Esophagus squamous epithelium (tissue), 5 donors: ENCODE measurements at places on chromosomes 13 and 19.

DNA sequence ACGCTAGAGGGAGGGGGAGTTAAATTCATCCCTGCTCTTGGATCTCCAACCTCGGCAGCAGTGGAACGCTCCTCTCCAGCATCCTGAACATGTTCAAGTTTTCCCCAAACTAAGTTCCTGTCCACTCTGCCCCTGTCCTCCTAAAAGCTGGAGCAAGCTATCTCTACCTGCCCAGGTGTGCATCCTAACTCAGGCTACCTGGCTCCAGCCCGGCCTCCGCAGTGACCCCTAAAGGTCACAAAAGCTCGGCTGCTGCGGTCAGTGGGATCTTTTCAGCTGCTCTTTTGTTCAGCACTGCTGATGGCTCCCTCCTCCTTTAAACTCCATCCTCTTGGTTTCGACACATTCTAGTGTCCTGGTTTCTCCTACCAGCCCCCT is 1.4 kb downstream of the DCUN1D2 start:
- peaks cover 30% of the 10 kb centered on the region for H3K4me1 ChIP-seq
- H3K36me3 ChIP-seq = no peaks in the 10 kb centered on the region
- no peaks in the 10 kb centered on the region for H3K27me3 ChIP-seq
- no peak overlapping the region for H3K27ac ChIP-seq
- peak overlapping the region; percentile 95 for H3K4me3 ChIP-seq

DNA sequence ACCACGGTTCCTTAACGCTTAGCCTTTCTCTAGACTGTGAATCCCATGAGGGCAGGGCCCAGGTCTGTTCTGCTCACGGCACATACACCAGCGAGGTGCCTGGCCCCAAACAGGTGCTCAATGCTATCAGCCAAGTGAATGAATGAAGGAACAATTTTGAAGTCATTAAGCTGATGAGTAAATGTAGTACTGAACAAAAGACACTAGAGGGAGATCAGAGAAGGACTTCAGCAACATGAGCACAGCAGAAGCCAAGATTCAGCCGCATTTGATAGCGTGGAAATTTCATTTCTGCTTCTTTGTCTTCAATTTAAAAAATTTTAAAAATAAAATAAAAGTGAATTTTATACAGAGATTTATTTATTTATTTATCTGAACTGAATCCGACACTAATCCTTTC is 20.1 kb upstream of the MYO16 start:
- H3K27ac ChIP-seq = no peak overlapping the region
- H3K4me1 ChIP-seq = no peaks in the 10 kb centered on the region
- H3K4me3 ChIP-seq = no peak overlapping the region
- no peak for DNase-seq

- no peak overlapping the region for H3K4me3 ChIP-seq
- no peak overlapping the region for H3K27ac ChIP-seq
- no peaks in the 10 kb centered on the region for H3K4me1 ChIP-seq
- H3K27me3 ChIP-seq = no peaks in the 10 kb centered on the region
- no peak for DNase-seq
Measured at GRCh38 chr19:6988257-6988656, 33.0 kb downstream of the MBD3L2B start.

DNA sequence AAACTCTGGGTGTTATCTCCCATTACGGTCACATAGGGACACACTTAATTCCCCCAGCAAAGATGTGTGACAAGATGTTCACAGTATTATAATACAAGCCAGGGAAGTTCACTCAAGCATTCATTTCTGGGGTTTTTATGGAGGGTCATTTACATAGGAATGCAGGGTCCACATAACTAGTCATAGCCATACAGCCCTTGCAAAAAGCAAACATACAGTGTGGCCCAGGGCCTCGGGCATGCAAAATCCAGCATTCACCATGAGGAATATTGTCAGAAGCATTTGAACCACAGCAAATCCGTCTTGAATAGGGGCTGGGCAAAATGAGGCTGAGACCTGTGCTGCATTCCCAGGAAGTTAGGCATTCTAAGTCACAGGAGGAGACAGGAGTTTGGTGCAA is 13.0 kb upstream of the ZNF460 start:
- H3K36me3 ChIP-seq = no peaks in the 10 kb centered on the region
- H3K4me3 ChIP-seq = no peak overlapping the region
- no peaks in the 10 kb centered on the region for H3K4me1 ChIP-seq
- DNase-seq = no peak
- no peaks in the 10 kb centered on the region for H3K27me3 ChIP-seq
- H3K27ac ChIP-seq = no peak overlapping the region

- no peaks in the 10 kb centered on the region for H3K27me3 ChIP-seq
- H3K36me3 ChIP-seq = no peaks in the 10 kb centered on the region
- H3K27ac ChIP-seq = no peak overlapping the region
- no peak for DNase-seq
Measured at GRCh38 chr19:28420811-28421550, 792.0 kb downstream of the UQCRFS1 start.

DNA sequence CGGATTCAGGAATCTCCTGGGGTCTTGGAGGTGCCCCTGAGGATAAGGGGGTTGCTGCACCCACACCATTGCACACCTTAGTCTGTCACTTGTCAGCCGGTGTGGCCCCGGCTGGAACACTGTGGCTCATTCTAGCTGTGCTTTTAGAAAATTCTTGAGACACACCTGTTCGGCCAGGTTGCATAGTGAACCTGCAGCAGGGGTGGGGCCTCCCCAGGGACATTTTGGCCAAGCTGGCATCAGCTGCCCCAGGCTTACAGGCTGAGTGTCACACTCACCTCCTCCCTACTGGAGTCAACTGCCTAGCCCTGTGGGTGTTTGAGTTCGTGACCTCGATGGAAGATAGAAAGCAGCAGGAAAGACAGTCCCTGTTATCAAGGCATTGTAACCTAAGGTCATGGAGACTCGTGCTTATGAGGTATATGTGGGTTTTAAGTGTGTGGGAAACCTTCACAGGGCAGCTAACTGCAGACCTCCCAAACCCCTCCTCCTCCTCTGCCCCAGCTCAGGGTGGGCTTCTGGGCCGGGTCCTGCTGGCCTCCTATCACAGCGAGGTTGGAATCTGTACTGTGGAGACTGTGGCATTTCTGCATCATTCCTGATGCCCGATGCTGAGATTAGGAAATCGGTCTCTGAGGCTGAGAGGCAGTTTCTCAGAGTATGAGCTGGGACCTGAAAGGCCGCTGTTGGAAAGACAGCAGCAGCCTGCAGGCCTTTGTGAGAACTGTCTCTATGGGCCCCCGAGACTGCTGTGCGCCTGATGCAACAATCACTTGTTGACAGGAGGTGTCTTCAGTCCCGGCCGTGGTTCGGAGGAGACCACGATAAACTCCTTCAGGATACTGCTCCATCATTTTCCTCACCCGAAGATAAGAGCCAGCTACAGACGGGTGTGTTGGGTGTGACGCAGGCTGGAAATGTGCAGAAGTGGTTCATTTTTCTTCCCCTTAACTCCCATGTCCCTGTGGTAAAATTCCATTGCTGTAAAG is 72.2 kb downstream of the ATP11A start:
- H3K27me3 ChIP-seq = no peaks in the 10 kb centered on the region
- no peak overlapping the region for H3K27ac ChIP-seq
- DNase-seq = no peak
- peaks cover 27% of the 10 kb centered on the region for H3K4me1 ChIP-seq
- H3K36me3 ChIP-seq = no peaks in the 10 kb centered on the region

DNA sequence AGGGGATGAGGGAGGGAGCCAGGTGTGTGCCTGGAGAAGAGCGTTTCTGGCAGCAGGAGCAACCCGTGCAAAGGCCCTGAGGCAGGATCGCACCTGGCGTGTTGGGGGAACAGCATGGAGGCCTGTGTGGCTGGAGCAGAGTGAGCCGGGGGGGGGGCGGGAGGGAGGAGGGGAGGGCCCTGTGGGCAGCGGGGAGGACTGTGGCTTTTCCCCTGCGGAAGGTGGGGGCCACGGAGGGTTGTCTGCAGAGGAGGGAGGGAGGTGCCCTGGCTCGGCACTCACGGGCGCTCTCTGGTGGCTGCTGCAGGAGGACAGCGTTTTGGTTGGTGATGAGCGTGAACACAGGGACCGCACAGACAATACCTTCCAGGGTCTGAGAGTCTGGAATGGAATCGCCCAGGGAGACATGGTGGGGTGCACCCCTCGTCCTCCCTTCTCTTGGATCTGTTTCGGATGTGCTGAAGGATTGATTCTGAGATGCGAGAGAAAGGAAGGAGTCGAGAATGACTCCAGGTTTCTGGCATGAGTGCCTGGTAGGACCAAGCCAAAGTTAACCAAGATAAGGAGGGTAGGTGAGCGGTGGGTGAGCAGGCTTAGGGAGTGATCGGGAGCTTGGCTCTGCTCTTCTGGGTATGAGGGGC is 6.5 kb downstream of the RAB11B start:
- no peak overlapping the region for H3K4me3 ChIP-seq
- no peak for DNase-seq

- peak overlapping the region; percentile 22 for H3K4me3 ChIP-seq
- peaks cover 5% of the 10 kb centered on the region for H3K4me1 ChIP-seq
- no peaks in the 10 kb centered on the region for H3K36me3 ChIP-seq
- H3K27me3 ChIP-seq = no peaks in the 10 kb centered on the region
Measured at GRCh38 chr13:75760131-75761021, 124.2 kb downstream of the LMO7 start.

DNA sequence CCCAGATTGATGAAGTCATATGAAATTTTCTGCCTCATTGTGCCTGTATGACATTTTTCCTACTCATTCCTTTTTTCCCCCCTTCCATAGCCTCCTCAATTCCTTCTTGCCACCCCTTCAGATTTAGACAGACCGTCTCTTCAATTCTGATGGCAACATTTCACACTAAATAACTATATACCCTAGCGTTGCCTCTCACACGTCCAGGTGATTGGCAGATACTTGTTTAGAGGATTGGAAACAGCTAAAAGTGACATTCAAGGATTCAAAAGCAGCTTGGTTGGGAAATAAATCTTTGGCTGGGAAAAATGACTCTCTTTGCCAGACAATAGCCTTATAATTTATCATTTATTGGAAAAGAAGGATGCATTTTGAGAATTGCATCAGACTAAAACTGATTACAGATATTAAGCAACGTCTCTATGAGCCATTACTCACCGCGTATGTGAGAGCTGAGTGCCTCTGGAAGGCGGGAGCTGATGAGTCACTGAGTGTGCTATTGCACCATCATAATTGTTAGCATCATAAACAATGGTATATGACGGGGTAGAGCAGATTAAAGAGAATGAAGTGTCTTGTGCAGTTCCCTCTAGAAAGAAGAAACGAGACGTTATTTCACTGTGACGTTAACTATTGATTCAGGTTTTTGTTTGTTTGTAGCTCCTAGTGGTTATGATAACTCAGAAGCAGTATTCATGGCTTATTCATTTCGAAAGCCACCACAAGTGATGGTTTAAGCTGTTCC is 61.1 kb upstream of the FAM216B start:
- no peak for DNase-seq
- H3K36me3 ChIP-seq = no peaks in the 10 kb centered on the region
- peak overlapping the region; percentile 38 for H3K27ac ChIP-seq
- H3K4me1 ChIP-seq = no peaks in the 10 kb centered on the region
- no peak overlapping the region for H3K4me3 ChIP-seq
- no peaks in the 10 kb centered on the region for H3K27me3 ChIP-seq

- no peaks in the 10 kb centered on the region for H3K27me3 ChIP-seq
- H3K36me3 ChIP-seq = no peaks in the 10 kb centered on the region
- peak overlapping the region; percentile 78 for H3K4me3 ChIP-seq
Measured at GRCh38 chr19:52007451-52007805, 583 bp downstream of the ZNF615 start.

- H3K4me1 ChIP-seq = no peaks in the 10 kb centered on the region
- no peaks in the 10 kb centered on the region for H3K27me3 ChIP-seq
- H3K27ac ChIP-seq = no peak overlapping the region
- H3K4me3 ChIP-seq = no peak overlapping the region
Measured at GRCh38 chr13:66794340-66795031, 435.6 kb downstream of the PCDH9 start.

- peaks cover 5% of the 10 kb centered on the region for H3K4me1 ChIP-seq
- DNase-seq = no peak
- no peaks in the 10 kb centered on the region for H3K27me3 ChIP-seq
- H3K27ac ChIP-seq = no peak overlapping the region
- no peak overlapping the region for H3K4me3 ChIP-seq
Measured at GRCh38 chr13:47502166-47502565, 498.9 kb downstream of the SUCLA2 start.

GRCh38 chr13:46747031-46747820 is 49.7 kb downstream of the ESD start:
- H3K36me3 ChIP-seq = peaks cover 5% of the 10 kb centered on the region
- no peak for DNase-seq
- H3K4me3 ChIP-seq = no peak overlapping the region
- H3K27ac ChIP-seq = no peak overlapping the region
- no peaks in the 10 kb centered on the region for H3K4me1 ChIP-seq

DNA sequence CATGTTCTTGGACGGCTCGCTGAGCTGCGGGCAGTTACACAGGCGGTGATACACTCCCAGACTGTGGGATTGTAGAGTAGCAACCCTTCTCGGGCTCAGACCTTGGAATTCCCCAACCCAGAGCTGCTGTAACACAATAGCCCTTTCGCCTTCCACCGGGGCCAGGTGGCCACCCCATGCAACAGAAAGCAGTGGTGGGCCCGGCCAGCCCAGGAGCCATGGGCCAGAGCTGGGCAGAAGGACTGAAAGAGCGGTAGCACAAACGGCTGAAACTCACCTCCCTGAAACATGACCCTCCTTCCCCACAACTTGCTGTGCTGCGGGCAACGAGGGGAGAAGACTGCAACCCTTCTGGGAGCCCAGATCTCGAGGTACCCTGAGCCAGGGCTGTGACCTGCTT is 429.0 kb downstream of the SLITRK1 start:
- no peak overlapping the region for H3K27ac ChIP-seq
- no peaks in the 10 kb centered on the region for H3K4me1 ChIP-seq
- no peaks in the 10 kb centered on the region for H3K36me3 ChIP-seq
- H3K4me3 ChIP-seq = no peak overlapping the region
- H3K27me3 ChIP-seq = no peaks in the 10 kb centered on the region
